ENCODE measurements at places on chromosomes 13 and 19. TPM values are rescaled to one million over a fixed set of nuclear protein-coding genes. Genes with fewer than 3 reads are reported as not detected.
A peak's percentile ranks its signal among the peaks of the same experiment; 100 is the strongest.

DNA sequence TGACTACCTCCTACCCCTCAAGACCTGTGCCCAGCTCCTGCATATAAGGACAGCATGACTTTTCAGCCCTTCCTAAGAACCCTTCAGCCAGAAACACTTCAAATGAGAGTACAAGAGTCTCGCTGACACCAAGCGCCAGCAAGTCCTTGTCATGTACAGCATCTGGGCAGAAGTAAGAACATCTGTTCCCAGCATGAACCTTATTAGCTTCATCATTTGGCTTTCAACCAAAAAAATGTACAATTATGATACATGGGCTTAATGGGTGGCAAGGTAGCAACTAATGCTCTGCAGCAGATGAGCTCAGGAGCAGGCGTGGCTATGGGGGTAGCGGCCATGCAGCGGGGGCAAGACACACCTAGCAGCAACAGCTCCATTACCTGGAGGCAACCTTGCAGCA is 487.6 kb downstream of the COG6 start:
- no peak overlapping the region for H3K27ac ChIP-seq
- no peak for DNase-seq
- no peaks in the 10 kb centered on the region for H3K27me3 ChIP-seq
- peaks cover 6% of the 10 kb centered on the region for H3K4me1 ChIP-seq

DNA sequence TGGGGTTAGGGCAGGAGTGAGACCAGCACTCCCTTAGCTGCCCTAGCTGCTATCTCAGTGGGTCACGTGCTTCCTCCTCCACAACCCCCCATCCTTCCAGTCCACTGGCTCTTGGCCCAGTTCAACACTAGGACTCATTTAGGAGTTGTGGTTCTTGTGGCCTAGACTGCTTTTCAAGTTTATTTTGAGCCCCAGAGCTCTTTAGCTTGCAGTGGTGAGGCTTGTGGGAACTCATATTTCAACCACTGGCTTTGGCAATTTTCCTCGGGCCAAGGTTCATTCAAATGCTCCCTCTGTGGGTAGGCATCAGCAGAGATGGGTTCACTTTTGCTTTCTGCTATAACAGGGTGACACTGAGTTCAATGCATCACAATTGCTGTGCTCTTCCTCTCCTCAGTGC is 436.2 kb upstream of the SLITRK5 start:
- H3K4me3 ChIP-seq: no peak overlapping the region
- H3K27ac ChIP-seq: no peak overlapping the region
- H3K27me3 ChIP-seq: no peaks in the 10 kb centered on the region

DNA sequence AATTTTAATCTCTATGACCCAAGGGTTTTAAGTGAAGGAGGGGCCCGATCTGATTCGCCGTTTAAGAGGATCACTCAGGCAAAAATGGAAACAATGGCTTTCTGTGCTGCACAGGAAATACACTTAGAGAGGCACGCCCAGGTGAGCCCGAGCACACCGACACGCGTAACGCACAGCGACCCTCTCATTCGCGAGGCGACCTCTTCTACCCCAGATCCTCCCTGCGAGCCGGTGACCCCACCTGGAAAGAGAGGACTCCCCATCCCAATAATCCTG is 216 bp downstream of the SH2D3A start:
- H3K27ac ChIP-seq: peak overlapping the region; percentile 63
- DNase-seq: no peak
- peak overlapping the region; percentile 45 for H3K4me3 ChIP-seq

- H3K27me3 ChIP-seq: peaks cover 31% of the 10 kb centered on the region
- DNase-seq: no peak
- H3K36me3 ChIP-seq: no peaks in the 10 kb centered on the region
- H3K4me1 ChIP-seq: peaks cover 7% of the 10 kb centered on the region
- H3K27ac ChIP-seq: no peak overlapping the region
Observed at GRCh38 chr19:38213911-38214625, 10.0 kb downstream of the DPF1 start.

GRCh38 chr19:49342291-49342721 is 7.1 kb downstream of the CD37 start:
- no peak for DNase-seq
- no peak overlapping the region for H3K4me3 ChIP-seq
- no peaks in the 10 kb centered on the region for H3K27me3 ChIP-seq
- H3K27ac ChIP-seq: no peak overlapping the region
- H3K36me3 ChIP-seq: no peaks in the 10 kb centered on the region
- peaks cover 14% of the 10 kb centered on the region for H3K4me1 ChIP-seq

- no peak overlapping the region for H3K4me3 ChIP-seq
- H3K36me3 ChIP-seq: no peaks in the 10 kb centered on the region
- no peaks in the 10 kb centered on the region for H3K4me1 ChIP-seq
- H3K27me3 ChIP-seq: no peaks in the 10 kb centered on the region
- H3K27ac ChIP-seq: no peak overlapping the region
Observed at GRCh38 chr13:103276775-103277498, 210.7 kb upstream of the SLC10A2 start.

DNA sequence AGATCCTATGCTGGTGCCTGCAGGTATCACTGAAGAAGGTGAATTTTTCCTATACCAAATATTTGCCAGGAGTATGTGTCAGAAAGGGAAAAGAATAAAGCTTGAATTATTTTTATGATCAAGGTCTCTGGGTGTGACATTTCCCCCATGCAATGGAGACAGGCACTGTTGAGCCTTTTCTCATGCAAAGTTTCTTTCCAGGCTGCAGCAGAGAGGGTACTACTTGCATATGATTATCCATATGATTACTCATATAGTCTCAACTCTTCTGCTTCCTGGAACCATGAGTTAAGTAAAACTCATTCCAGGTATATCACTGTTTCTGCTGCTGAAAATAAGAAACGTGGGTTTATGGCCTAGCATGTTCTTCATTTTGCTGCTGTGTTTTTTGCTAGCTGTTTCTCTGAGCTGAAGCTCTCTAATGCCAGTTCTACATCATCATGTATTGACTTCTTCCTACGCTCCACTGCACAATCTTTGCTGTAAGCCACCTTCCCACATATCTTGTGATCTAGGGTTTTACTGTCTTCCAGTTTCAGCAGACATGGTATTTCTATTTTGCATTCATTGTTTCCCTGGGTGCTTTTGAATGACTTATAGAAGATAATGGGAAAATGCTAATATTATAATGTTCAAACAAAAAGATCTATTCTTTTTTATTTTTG is 278.7 kb upstream of the GPC6 start:
- no peaks in the 10 kb centered on the region for H3K36me3 ChIP-seq
- no peaks in the 10 kb centered on the region for H3K27me3 ChIP-seq
- H3K27ac ChIP-seq: no peak overlapping the region
- no peak for DNase-seq
- H3K4me3 ChIP-seq: no peak overlapping the region

- no peak overlapping the region for H3K27ac ChIP-seq
- no peak overlapping the region for H3K4me3 ChIP-seq
- H3K4me1 ChIP-seq: peaks cover under 1% of the 10 kb centered on the region
Observed at GRCh38 chr13:27432611-27433210, 8.3 kb downstream of the GTF3A start.

DNA sequence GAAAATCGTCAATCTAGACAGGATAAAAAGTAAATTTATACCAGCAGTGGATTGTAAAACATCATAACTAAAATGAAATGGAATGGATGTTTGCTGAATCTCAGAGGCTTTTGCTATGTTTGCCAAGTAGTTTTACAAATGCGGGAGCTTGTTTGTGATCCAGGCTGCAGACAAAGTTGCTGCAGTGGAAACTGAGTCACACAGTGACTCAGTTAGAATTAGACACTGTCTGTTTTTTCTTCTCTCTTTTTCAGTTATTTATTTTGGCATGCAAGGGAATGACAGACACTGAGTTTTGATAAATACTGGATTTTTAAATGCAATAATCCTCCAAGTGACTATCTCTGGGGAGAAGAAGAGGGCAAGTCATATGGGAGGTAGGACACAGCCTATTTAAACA is 4.6 kb upstream of the PNMA8A start:
- H3K27ac ChIP-seq: no peak overlapping the region
- peaks cover 14% of the 10 kb centered on the region for H3K27me3 ChIP-seq
- H3K36me3 ChIP-seq: no peaks in the 10 kb centered on the region
- H3K4me3 ChIP-seq: no peak overlapping the region
- DNase-seq: no peak

- no peak for DNase-seq
- H3K36me3 ChIP-seq: no peaks in the 10 kb centered on the region
- H3K4me3 ChIP-seq: no peak overlapping the region
- no peaks in the 10 kb centered on the region for H3K27me3 ChIP-seq
- H3K4me1 ChIP-seq: peaks cover 4% of the 10 kb centered on the region
- H3K27ac ChIP-seq: no peak overlapping the region
Observed at GRCh38 chr13:28097503-28097902, 2.9 kb downstream of the FLT3 start.

- H3K4me1 ChIP-seq: peaks cover 27% of the 10 kb centered on the region
- H3K36me3 ChIP-seq: no peaks in the 10 kb centered on the region
- DNase-seq: no peak
Observed at GRCh38 chr19:40594657-40595091, 6.5 kb upstream of the LTBP4 start.

GRCh38 chr19:18781885-18782527 is 9.1 kb downstream of the COMP start:
- no peak for DNase-seq
- no peak overlapping the region for H3K27ac ChIP-seq
- no peaks in the 10 kb centered on the region for H3K36me3 ChIP-seq
- no peak overlapping the region for H3K4me3 ChIP-seq

DNA sequence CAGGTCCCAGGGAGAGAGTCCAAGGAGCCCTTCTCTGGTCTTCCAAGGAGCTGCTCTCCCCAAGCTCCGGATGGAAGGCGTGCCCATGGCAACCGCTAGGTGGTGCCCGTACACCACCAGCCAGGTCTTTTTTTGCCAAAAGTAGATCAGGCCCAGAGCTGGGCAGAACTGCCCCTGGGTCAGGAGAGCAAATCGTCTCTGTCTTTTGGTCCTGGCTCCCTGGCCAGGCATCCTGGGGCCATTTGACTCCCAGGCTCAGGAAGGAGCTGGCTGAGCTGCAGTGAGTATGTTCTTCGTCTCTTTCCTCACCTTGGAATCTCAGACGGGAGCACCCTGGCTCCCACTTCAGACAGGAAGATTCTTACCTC is 24.6 kb upstream of the BCL3 start:
- peaks cover 65% of the 10 kb centered on the region for H3K4me1 ChIP-seq
- H3K4me3 ChIP-seq: no peak overlapping the region
- H3K27me3 ChIP-seq: no peaks in the 10 kb centered on the region
- H3K36me3 ChIP-seq: no peaks in the 10 kb centered on the region
- peak; percentile 84 for DNase-seq

NXNL1 gene
- 0.58 TPM for total RNA-seq

GJB6 gene
- total RNA-seq: not detected

COL5A3 gene
- 19.8 TPM for total RNA-seq

NAXD gene
- 30.3 TPM for total RNA-seq

ZNF723 gene
- total RNA-seq: not detected

HSH2D gene
- total RNA-seq: 0.60 TPM

PPP5C gene
- 75.6 TPM for total RNA-seq

Data from heart right ventricle (tissue), 16 donors.